CD4-positive, alpha-beta T cell treated with Interleukin-15 for 1 hour (primary cell): ENCODE measurements at places on chromosomes 4 and X.

- DNase-seq = no peak
Measured at GRCh38 chrX:69109706-69110105, 55.5 kb downstream of the PJA1 start.

- DNase-seq = no peak
Measured at GRCh38 chrX:148854306-148854705, 353.9 kb downstream of the AFF2 start.

- DNase-seq = no peak
Measured at GRCh38 chr4:154471526-154472331, 19.9 kb downstream of the DCHS2 start.

GRCh38 chr4:6126971-6127745, 73.2 kb downstream of the JAKMIP1 start:
- DNase-seq = no peak

- DNase-seq = no peak
Measured at GRCh38 chrX:109997786-109998452, 5.0 kb upstream of the TMEM164 start.

- DNase-seq = no peak
Measured at GRCh38 chr4:16411501-16412085, 185.3 kb upstream of the TAPT1 start.

DNA sequence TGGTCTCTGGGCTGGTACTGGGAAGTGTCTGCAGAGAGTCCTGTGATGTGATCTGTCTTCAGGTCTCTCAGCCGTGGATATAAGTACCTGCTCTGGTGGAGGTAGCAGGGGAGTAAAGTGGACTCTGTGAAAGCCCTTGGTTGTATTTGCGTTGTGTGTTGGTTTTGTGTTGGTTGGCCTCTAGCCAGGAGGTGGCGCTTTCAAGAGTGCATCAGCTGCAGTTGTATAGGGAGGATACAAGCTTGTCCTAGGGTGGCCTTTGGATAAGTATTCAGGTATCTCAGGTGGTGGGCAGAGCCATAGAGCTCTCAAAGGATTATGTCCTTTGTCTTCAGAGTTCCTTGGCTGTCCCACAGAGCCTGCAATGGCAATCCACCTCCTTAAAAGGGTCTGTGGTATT, 111.6 kb downstream of the MAGEB17 start:
- no peak for DNase-seq

GRCh38 chr4:24924309-24924781, 11.5 kb upstream of the CCDC149 start:
- DNase-seq = no peak

DNA sequence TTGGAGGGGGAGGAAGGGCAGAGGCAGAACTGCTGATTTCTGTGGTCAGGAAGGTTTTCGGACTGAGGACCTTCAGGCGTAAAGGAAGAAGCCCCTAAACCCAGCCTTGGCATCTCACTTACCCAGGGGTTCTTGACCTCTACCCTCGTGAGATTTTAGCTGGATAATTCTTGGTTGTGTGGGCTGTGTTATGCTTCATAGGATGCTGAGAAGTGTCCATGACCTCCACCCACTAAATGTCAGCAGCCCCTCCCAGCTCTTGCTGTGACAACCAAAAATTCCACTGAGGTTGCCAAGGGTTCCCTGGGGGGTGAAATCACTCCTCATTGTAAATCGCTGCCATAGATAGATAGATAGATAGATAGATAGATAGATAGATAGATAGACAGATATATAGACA, 5.8 kb upstream of the CRLF2 start:
- DNase-seq = no peak

DNA sequence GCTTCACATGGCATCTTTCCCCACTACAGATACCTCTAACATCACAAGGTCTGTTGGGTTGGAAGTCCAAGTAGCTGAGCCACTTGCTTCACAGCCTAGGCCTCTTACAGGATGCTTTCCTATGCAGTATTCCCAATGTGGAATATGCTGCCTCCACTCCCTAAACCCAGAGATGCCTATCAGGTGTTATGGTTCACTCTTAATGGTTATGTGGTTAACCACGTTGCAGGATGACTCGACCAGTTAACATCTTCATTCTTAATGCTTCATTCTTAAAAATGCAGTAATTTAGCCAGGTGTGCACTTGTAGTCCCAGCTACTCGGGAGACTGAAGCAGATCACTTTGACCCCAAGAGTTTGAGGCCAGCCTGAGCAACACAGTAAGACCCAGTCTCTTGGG, 24.2 kb downstream of the HAUS3 start:
- no peak for DNase-seq

DNA sequence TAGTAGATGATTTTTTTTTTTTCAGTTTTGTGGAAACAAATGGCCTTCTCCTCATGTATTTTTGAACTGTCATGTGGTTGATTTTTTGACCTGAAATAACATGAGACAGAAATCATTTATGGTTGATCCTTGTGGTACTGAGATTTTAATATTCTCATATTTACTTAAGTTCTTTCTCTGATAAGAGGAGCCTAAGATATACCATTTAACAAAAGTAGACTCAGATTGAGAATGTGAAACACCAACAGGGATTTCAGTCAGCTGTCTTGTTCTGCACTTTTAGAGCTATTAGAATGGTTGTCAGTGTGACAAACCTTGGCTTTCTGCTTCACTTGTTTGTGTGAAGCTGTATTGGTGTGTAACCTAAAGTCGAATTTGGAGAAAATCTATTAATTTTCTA, 575.7 kb downstream of the SPOCK3 start:
- no peak for DNase-seq

GRCh38 chr4:7932287-7932686, 7.4 kb downstream of the AFAP1 start:
- DNase-seq = no peak

DNA sequence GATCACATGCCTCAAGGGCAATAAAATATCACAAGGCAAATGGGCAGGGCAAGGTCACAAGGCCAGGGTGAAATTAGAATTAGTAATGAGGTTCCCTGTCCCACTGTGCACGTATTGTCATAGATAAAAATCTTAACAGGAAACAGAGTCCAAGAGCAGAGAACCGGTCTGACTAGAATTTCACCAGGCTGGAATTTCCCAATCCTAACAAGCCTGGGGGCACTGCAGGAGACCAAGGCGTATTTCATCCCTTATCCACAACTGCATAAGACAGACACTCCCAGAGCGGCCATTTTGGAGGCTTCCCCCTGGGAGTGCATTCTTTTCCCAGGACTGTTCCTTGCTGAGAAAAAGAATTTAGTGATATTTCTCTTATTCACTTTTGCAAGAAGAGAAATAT, 25.9 kb upstream of the PRDM5 start:
- DNase-seq = no peak

- no peak for DNase-seq
Measured at GRCh38 chr4:115515772-115516171, 402.4 kb upstream of the NDST4 start.

GRCh38 chr4:147096667-147097604, 151.3 kb upstream of the TTC29 start:
- DNase-seq = no peak

- DNase-seq = no peak
Measured at GRCh38 chr4:76061982-76062381, 12.5 kb upstream of the ART3 start.

GRCh38 chr4:110075083-110075738, 123.2 kb downstream of the ELOVL6 start:
- no peak for DNase-seq
